Renal cortex interstitium (tissue), 15 donors: ENCODE measurements at places on chromosomes 3 and 15. TPM values are rescaled to one million over a fixed set of nuclear protein-coding genes. Genes with fewer than 3 reads are reported as not detected.

Gene FANCD2OS
- 0.47 TPM for polyA plus RNA-seq

Gene AAGAB
- polyA plus RNA-seq = 50.4 TPM

Gene RTP1
- not detected for polyA plus RNA-seq

Gene TMEM207
- 17.7 TPM for polyA plus RNA-seq

GRCh38 chr3:140186421-140186920 is 251.5 kb downstream of the CLSTN2 start:
- peak; percentile 25 for DNase-seq

GRCh38 chr3:4474683-4475490 is 7.8 kb upstream of the SUMF1 start:
- no peak for DNase-seq

GRCh38 chr15:67024998-67025368 is 40.4 kb upstream of the SMAD3 start:
- DNase-seq = no peak

DNA sequence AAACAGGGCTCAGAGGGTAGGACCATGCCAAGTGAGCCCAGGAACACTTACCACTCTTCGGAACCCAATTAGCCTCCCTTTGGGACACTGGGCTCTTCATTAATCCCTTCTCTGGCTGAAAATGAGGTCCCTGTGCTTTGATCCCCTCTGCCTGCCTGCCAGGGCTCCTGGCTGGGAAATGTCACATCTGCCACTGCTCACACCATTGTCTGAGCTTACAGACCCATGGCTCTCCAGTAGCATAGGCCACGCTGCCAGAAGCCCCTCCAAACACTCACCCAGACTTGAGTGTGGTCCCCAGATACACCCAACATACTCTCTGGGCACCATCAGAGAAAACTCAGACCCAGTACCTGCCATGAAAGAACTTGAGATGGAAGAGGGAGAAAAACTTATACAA is 287.3 kb downstream of the XXYLT1 start:
- DNase-seq = no peak

- DNase-seq = no peak
Measured at GRCh38 chr3:148512648-148513047, 185.1 kb upstream of the AGTR1 start.

DNA sequence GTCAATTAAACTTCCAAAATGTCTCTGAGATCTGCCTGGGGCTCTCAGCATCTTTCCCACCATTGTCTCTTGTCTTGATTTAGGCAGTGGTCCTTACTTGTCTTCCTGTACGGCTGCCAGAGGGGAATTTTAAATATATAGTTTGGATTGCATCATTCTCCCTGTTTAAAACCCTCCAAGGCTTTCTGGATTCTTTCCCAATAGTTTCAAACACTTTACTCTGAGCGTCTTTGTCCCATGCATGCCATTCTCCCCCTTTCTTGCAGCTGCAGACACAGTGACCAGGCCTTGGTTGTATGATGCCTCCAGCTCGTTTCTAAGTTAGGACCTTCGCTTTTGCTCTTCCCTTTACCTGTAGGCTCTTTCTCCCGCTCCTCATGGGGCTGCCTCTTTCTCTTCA is 323.3 kb upstream of the CTNNB1 start:
- DNase-seq = no peak
